ENCODE measurements at places on chromosomes 3 and 15.

DNA sequence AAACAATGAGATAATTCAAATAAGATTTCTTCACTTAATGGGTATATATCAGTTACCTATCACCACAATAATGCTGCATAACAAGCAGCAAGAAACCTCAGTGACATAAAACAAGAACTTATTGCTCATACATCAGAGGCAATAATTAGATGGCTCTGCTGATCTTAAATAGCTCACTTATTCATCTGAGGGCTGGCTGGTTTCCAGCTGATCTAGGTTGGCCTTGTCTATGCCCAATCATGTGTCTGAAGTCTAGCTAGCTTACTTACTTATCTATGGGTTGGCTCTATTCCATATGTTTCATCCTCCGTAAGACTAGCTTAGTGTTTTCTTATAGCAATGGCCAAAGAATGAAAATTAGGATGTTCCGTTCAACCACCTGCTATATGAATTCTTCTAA is 109.4 kb upstream of the AGTR1 start:
- no peak for DNase-seq
- no peaks in the 10 kb centered on the region for H3K27me3 ChIP-seq
- H3K27ac ChIP-seq = no peak overlapping the region

GRCh38 chr3:178752843-178753242 is 216.6 kb downstream of the KCNMB2 start:
- no peak for DNase-seq
- H3K27ac ChIP-seq = no peak overlapping the region

- H3K27ac ChIP-seq = no peak overlapping the region
- H3K27me3 ChIP-seq = peaks cover 8% of the 10 kb centered on the region
- no peaks in the 10 kb centered on the region for H3K36me3 ChIP-seq
These were observed 30.4 kb downstream of the SPRED1 start for GRCh38 chr15:38283010-38283409.

GRCh38 chr15:56832125-56832524 is 86.3 kb upstream of the TCF12 start:
- no peaks in the 10 kb centered on the region for H3K4me1 ChIP-seq
- no peak overlapping the region for H3K4me3 ChIP-seq
- no peaks in the 10 kb centered on the region for H3K27me3 ChIP-seq

DNA sequence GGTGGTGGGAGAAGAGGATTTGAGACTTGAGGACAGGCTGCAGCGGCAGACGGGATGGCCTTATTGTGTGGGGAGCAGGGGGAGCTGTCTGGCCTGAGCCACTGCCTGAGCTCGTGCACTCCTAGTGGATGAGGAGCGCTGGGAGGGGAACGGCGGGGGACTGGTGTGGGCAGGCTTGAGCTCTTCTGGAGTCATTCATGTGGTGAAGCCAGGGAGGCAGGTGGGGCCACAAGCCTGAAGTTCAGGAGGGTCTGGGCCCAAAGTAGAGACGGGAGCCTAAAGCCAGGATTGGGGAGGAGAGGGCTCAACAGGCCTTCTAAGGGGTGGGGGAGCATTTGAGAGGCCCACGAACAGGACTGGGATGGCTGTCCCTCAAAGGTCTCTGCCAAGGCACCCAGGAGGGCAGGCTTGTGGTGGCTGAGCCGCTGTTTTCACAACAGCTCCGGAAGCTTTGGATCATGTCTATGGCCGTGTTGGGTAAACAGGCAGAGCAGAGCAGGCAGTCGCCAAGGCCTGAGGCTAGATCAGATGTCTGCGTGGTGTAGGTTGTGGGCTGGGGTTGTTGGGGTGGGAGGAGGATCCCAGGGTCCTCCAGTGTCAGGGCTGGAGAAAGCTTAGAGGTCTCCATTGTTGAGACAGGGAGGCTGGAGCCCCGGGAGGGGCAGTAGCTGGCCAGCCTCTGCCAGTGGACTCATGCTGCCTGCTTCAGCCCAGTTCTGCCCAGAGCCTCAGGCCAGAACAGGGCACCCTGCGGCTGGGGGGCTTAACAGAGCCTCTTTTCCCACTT is 8.2 kb downstream of the PRKCD start:
- H3K27ac ChIP-seq = no peak overlapping the region
- H3K4me1 ChIP-seq = no peaks in the 10 kb centered on the region
- H3K27me3 ChIP-seq = no peaks in the 10 kb centered on the region
- H3K4me3 ChIP-seq = no peak overlapping the region
- no peak for DNase-seq

- no peaks in the 10 kb centered on the region for H3K36me3 ChIP-seq
- H3K4me3 ChIP-seq = no peak overlapping the region
- no peak overlapping the region for H3K27ac ChIP-seq
- H3K27me3 ChIP-seq = no peaks in the 10 kb centered on the region
- H3K4me1 ChIP-seq = no peaks in the 10 kb centered on the region
These were observed 64.2 kb downstream of the TNIK start for GRCh38 chr3:171396048-171396447.

Measured in T-cell (primary cell).